T-helper 2 cell treated with Interferon-gamma antibody and Interleukin-4, amounts not matched to agents 100 ng/mL and 5 ng/mL, for 36 hours (primary cell): ENCODE measurements at places on chromosomes 16 and 17. TPM values are rescaled to one million over a fixed set of nuclear protein-coding genes. Genes with fewer than 3 reads are reported as not detected.

SLC16A6 gene
- total RNA-seq = 5.3 and 5.7 TPM in 2 replicates

KRTAP9-8 gene
- total RNA-seq = not detected in 2 replicates

BOLA2 gene
- 13.0 and 15.1 TPM in 2 replicates for total RNA-seq

LRRC3C gene
- not detected in 2 replicates for total RNA-seq
